Activated T-helper 1 cell treated with anti-CD3 and anti-CD28 coated beads, Interleukin-2, amount 50 U/mL, for 16 hours (primary cell): ENCODE measurements at places on chromosomes 7 and 10.

- no peak for DNase-seq
These were observed 4.4 kb upstream of the TRUB1 start for GRCh38 chr10:114933588-114933987.

- DNase-seq, result no peak
These were observed 198.3 kb upstream of the YAE1 start for GRCh38 chr7:39367943-39368342.

GRCh38 chr7:51070151-51070550, 246.5 kb downstream of the COBL start:
- no peak for DNase-seq

DNA sequence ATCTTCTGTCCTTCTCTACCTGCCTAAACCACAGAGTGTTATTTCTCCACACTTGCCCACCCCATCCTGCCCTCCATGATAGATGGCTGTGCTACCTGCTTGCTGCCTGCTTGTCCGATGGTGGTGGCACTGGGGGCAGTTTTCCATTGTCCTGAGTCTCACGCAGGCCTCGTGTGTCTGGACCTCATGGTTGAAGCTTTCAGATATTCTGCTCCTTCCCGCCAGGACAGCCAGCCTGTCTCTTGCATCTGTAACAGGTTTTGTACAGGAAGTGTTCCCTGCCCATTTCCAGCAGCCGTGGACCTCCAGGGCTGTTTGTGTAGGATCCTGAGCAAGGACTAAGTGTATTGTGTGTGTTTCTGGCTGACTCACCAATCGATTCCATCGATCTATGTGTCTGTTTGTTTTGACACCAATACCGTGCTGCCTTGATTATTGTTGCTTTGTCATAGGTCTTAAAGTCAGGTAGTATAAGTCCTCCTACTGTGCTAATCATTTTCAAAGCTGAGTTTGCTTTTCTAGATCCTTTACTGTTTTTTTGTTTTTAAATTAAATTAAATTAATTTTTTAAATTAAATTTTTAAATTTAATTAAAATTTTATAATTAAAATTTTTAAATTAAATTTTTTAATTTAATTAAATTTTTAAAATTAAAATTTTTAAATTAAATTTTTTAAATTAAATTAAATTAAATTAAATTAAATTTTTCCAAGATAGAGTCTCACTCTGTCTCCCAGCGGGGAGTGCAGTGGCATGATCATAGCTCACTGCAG, 8.5 kb downstream of the IL15RA start:
- no peak for DNase-seq

- no peak for DNase-seq
These were observed 1.5 kb upstream of the LAMB1 start for GRCh38 chr7:108004220-108005142.

- DNase-seq, result no peak
These were observed 1.2 kb upstream of the SGCE start for GRCh38 chr7:94656925-94657731.

GRCh38 chr10:16717622-16718395, 99.4 kb downstream of the RSU1 start:
- DNase-seq, result no peak
